ENCODE measurements at places on chromosomes 12 and 14.

DNA sequence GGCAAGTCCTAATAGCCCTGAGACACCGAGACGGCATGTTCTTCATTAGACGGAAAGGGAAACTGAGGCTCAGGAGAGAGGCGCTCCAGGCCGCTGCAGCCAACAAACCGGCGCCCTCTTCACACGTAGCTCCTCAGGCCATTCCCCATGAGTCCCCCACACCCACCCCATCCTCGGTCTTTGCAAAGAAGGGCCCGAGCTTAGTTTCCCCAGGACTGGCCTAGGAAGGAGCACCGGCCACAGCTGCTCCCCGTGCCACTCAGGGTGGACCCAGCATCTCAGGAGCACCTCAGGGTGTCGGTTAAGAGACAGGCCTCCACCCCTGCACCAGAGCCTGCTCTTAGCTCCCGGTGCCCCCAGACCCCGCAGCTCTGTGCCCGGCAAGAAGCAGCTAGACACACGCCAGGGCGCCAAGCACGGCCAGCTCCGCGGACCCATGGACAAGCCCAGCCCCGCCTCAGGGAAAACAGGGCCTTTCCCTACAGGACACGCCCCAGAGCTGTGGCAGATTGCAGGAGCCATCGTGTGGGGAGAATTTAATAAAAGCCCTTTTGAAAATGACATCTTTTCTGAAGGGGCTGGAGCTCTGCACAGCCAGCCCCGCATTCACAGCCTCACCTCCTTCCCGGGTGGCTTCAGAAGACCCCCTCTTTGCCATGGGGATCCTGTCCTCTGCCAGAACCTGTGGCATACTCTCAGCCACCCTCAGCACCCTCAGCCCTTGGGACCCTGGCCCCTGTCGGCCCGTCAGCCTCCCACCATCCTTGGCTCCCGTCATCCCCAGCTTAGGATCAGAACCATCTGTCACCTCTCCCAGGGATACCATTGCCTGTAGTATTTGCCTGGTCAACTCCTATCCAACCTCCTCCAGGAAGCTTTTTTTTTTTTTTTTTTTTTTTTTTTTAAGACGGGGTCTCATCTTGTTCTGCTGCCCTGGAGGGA, 59.7 kb downstream of the LGMN start:
- DNase-seq, result no peak

GRCh38 chr14:92719421-92719820, 29.0 kb downstream of the LGMN start:
- DNase-seq, result no peak

DNA sequence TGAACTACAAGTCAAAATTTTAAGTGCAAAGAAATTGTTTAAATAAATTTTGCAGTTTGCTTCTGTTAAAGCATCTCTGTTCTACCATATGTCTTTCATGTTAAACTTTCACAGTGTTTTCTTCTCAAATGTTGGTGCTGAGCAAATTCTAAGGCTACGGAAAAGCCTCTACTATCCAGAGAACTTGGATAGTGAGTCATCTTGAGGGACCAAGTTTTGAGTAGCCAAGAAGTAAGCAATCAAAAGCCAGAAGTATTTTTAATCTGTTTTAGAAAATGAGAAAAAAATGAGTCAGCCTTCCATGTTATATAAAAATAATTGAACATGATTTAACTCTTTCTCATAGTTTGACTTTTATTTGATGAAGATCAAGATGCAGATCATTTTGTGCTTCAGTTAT, 3.3 kb downstream of the BRMS1L start:
- no peak for DNase-seq

DNA sequence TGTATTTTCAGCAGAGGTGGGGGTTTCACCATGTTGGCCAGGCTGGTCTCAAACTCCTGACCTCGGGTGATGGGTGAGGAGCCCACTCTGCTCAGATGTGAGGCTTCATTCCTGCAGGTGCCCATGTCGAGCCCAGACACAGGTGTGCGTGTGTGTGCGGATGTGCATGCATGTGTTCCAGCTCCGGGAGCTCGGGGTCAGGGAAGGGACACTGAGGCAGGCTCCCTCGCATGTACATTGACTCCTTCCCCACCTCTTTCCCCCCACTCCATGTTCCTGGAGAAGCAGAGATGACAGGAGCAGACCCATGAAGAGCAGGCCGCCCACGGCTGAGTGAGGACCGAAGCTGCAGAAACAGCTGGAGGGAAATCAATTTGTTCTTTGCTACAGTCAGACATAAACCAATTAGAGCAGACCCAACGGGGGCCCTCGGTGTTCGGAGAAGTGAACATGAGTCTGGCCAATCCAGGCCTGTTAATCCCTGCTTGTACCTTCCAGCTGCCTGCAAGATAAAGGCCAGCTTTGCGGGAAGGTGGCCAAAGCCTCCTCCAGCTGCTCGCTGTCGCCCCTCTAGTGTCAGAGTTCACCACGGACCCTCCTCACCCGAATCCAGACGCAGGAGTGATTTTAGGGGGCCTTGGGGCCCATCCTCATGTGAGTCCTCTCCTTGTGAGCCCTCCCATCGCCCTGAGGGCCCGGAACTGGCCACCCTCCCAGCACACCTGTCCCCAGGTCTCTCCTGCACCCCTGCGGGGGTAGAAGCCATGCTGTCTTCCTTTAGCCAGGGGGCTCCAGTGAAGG, 321.0 kb upstream of the RTL1 start:
- no peak for DNase-seq

DNA sequence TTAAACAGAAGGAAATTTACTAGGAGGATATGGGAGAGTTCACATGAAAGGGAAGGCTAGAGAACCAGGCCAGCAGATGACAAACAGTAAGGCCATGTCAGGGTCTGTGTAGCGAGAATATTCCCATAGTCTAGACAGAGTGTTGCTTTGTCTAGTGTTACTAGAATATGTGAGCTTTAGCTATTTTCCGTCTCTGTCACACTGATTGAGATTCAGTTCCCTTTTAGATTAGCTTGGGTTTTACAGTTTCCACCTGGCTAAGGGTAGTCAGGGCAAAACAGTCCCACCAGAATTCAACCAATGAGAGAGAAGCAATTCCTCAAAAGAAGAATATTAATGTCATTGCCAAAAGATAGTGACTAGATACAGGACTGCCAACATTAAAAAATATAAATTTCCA, 82.8 kb upstream of the MDM1 start:
- no peak for DNase-seq

- no peak for DNase-seq
Observed at GRCh38 chr12:19749906-19750574, 310.7 kb downstream of the AEBP2 start.

DNA sequence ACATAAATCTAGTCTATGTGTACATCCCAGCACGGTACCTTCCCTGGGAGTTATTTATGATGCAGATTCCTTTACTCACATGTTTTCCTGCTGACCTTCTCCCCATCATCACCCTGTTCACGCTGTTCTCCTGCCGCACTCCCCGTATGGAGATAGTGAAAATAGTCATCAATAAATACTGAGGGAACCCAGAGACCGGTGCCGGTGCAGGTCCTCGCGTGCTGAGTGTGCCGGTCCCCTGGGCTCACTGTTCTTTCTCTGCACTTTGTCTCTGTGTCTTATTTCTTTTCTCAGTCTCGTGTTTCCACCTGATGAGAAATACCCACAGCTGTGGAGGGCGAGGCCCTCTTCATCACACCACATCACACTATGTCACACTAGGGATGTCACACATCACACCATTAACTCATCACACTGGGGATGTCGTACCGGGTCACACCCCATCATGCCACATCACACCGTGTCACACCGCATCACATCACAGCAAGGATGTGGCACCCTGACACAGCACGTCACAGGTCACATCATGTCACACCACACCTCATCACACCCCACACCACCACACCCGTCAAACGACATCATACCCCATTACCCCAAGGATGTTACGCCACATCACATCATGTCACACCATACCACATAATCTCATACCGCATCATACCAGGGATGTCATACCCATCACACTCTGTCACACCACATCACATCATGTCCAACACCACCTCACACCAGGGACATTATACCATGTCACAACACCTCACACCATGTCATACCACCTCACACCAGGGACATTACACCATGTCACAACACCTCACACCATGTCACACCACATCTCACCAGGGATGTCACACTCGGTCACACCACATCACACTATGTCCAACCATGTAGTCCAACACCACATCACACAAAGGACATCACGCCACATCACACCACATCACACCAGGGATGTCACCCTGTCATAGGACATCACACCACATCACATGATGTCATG, 207.0 kb downstream of the TMEM121 start:
- no peak for DNase-seq

DNA sequence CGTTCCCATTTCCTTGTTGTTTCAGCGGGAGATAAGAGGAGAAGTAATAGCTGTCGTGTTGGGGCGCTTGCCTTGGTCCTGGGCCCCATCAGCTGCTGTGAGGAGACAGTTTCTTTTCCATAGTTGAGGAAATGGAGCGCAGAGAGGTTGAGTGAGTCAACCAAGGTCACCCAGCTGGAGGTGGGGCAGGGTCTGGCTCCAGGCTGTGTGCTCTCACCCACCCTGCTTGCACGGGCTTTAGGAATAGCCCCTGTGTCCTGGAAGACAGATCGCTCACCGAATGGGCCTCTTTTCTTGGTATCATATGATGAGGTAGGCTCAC, 165.7 kb upstream of the RTL1 start:
- no peak for DNase-seq

DNA sequence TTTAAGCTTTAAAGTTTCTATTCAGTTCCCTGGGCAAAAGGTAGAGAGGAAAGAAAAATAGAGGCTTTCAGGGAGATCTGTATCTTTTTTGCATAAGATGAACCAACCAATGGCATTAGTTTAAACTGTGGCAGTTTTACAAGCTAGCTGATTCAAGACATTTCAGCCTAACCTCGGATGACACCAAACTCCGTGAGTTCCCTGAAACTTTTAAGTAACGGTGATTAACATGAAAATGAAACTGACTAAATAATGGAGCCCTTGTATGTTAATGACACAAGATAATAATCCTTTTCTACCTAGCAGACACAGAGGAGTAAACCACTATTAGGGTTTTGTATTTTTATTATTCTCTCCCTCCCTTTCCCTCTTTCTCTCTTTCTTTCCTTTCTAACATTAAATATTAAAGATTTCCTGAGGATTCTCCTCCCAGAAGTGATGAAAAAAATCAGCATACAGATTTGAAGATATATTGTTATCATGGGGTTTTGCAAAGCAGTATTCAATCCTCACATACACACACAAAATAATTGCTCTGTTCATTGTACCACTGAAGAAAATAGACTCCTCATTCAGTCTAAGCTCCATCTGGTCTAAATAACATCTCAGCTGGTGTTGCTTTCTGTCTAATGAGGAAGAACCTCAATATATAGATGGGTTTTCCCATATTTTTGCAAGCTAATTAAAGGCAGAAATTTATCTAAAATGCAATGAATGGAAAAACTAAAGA, 483.8 kb downstream of the NOVA1 start:
- no peak for DNase-seq

GRCh38 chr12:93230326-93230720, 147.4 kb upstream of the NUDT4 start:
- DNase-seq, result no peak

DNA sequence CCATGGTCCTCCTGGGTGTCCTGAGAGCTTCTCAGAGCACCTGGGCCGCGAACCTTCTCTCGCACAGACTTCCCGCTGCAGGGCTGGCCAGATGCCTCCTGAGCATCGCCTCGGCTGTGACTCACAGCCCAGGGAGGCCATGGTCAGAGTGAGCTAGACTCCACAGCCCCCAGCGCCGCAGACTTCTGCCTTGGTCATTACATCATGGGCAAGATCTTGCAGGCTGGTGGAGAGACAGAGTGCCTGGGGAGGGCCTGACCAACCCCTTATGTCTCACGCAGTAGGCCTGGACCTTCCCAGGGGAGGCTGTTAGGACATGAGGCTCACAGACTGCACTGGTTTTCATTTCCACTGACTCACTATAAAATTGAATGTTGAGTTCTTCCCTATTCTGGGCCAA, 41.8 kb downstream of the SMOC1 start:
- DNase-seq, result no peak

DNA sequence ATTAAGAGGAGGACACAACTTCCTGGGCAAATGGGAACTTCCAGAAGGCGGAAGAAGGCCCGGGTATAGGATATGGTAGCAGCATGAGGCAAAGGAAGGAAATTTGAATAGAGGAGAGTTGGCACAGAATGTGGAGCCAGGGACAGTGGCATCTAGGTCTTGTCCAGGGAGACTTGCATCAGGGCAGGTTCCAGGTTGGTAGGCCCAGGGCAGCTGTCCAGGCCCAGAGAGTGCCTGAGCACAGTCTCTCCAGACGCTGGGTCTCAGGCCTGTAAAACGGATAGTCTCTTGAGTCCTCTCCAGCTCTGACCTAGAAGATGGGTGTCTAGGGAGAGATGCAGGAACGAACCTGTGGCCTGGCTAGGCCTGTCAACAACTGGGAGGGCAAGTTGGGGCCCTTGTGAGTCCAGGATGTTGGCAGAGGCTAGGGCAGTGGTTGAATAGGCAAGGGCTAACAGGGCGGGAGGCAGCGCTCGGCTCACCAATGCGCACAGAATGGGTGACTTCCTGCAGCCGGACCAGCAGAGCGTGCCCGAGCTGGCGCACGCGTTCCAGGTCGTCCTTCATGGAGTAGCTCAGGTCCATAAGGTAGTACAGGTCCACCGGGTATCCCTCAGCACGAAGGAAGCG, 9.9 kb downstream of the ITGB7 start:
- no peak for DNase-seq

- peak; percentile 19 for DNase-seq
Observed at GRCh38 chr14:50318031-50318626, 6.0 kb downstream of the DMAC2L start.

DNA sequence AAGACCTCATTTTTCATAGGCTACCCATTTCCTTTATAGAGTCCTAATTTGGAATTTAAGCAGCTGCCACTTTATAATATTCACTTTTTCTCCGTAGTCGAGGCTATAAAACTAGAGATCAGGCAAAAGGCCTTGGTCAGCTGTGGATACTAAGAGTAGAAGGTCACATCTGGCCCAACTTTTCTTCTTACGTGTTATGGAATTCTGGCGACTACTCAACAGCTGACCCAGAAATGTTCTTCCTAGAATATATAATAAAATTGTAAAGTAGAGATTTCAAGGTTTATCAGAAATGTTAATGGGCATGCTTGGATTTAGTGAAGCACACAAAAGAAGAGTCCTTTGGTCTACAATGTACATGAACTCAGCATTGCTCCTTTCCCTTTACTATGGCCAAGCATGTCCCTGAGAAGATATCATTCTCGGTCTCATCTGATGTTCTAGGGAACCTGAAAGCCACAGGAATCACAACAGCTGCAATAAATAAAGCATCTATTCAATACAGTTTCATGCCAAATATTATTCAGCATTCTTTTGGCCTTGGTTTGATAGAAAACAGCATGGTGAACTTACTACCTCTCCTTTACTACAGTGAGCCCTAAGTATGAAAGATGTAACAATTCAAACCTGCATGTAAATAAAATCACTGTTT, 261.4 kb upstream of the NPAS3 start:
- DNase-seq, result no peak

- no peak for DNase-seq
Observed at GRCh38 chr12:130494736-130495135, 157.0 kb downstream of the PIWIL1 start.

DNA sequence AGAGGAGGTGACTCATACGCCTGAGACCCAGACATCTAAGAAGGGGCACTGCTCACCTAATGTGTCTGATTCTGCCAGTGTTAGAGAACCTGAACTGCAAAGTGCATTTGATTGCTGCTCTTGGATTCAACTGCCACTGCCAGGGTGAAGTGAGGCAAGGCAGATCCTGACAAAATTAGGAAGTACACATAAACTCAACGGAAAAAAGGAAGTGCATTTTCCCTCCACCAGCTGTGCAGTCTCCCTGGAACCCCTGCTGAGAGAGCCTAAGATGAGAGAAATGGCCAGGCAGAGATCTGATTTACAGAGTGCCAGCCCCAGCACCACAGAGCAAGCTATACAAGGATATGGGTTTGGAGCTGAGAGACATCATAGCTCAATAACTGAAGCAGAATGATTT, 215.3 kb downstream of the SEC23A start:
- DNase-seq, result no peak

Data from activated CD4-positive, alpha-beta T cell treated with anti-CD3 and anti-CD28 coated beads, Interleukin-10, Interleukin-2, amounts not matched to agents 100 ng/mL and 50 ng/mL, durations not matched to agents 16 hours and 8 hours (primary cell).